ENCODE measurements at places on chromosomes 1 and 21.

GRCh38 chr21:42028766-42029425, 18.7 kb upstream of the ZBTB21 start:
- no peak for DNase-seq

- DNase-seq, result no peak
Measured at GRCh38 chr21:41459884-41460534, 34.0 kb downstream of the MX1 start.

GRCh38 chr1:97378596-97378995, 542.2 kb downstream of the DPYD start:
- no peak for DNase-seq

GRCh38 chr21:31677047-31677446, 17.6 kb downstream of the SOD1 start:
- no peak for DNase-seq

DNA sequence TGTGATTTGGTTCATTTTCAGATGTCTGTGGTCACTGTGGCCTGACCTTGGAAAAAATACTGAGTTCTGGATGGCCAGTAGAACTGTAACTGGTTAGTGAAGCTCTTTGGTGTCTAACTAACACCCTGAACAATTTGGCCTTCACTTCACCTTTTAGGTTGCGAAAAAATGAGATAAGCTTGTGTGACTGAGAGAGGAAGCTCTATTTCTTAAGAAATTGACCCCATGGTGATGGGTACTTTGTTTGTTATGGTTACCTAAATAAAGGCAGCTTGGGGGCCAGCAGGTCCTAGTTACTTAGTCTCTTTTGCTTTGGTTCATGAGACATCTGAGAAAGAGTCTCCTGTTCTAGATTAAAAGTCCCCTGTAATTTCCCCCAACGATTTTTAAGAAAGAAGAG, 181.6 kb downstream of the ZNF326 start:
- DNase-seq, result no peak

DNA sequence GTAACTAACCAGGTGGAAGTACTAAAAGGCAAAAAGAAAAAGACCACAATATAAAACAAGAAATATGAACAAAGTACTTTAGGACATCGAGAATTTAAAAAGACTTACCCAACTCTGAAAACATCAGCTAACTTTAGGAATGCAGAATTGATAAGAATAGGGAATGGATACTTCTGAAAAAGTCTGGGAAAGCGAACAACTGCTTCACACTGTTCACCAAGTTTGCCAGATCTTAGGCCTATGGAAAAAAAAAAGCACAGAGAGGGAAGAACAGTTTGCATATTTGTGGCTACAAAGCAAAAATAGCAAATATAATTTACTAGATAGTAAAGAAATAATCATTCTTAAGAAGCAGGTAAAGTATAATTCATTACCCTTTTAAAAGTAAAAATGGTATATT, 14.4 kb downstream of the INTS7 start:
- no peak for DNase-seq

Measured in NCI-H1092 (cell line).